ENCODE measurements at places on chromosomes 7 and 10.

GRCh38 chr7:57438244-57438643, 11.7 kb upstream of the ZNF716 start:
- H3K4me1 ChIP-seq, result no peaks in the 10 kb centered on the region
- no peak overlapping the region for H3K4me3 ChIP-seq
- H3K27ac ChIP-seq, result no peak overlapping the region
- DNase-seq, result no peak

- H3K27ac ChIP-seq, result no peak overlapping the region
- DNase-seq, result no peak
- H3K36me3 ChIP-seq, result peaks cover 3% of the 10 kb centered on the region
- H3K4me1 ChIP-seq, result no peaks in the 10 kb centered on the region
- H3K27me3 ChIP-seq, result no peaks in the 10 kb centered on the region
These were observed 20.0 kb downstream of the ZNF786 start for GRCh38 chr7:149070372-149071125.

DNA sequence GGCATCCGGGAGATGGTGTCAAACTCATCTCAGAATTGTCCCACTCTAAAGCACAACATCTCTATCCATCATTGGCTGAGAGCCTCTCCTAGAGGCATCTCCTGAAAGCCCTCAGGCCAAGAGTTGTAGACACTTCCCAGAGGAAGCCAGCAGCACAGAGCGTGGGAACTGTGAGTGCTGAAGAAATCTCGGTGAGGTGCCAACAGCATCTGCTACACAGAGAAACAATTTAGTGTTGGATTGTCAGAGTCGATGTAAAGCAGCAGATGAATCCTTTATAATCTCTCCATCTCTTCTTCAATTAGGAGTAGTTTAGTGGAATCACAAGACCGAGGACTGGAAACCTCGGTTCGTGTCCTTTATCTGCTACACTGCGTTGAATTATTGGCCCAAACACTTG, 172.2 kb downstream of the C7orf25 start:
- no peak overlapping the region for H3K4me3 ChIP-seq
- no peaks in the 10 kb centered on the region for H3K27me3 ChIP-seq
- no peak overlapping the region for H3K27ac ChIP-seq
- peaks cover 4% of the 10 kb centered on the region for H3K4me1 ChIP-seq

DNA sequence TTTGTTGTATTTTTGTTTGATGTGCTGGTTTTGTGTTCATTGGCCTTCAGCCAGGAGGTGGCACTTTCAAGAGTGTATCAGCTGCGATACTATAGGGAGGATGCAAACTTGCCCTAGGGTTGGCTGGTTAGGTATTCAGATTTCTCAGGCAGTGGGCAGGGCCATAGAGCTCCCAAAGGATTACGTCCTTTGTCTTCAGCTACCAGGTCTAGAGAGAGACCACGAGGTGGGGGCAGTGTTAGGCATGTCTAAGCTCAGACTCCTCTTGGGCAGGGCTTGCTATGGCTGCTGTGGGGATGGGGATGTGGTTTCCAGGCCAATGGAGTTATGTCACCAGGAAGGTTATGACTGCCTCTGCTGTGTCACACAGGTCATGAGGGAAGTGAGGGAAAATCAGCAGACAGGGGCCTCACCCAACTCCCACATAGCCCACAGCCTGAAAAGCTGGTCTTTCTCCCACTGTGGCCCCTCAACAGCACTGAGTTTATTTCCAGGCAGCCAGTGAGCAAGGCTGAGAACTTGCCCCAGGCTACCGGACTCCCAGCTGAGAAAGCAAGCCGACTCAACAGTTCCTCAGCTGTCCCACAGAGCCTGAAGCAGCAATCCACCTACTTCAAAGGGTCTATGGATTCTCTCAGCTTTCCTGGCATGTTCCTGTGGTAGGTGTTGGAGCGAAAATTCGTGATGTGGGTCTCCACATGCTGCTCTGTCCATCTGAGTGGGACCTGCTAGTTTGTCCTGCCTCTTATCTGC, 227.4 kb upstream of the COBL start:
- H3K36me3 ChIP-seq, result no peaks in the 10 kb centered on the region
- no peak overlapping the region for H3K4me3 ChIP-seq
- H3K27ac ChIP-seq, result no peak overlapping the region

DNA sequence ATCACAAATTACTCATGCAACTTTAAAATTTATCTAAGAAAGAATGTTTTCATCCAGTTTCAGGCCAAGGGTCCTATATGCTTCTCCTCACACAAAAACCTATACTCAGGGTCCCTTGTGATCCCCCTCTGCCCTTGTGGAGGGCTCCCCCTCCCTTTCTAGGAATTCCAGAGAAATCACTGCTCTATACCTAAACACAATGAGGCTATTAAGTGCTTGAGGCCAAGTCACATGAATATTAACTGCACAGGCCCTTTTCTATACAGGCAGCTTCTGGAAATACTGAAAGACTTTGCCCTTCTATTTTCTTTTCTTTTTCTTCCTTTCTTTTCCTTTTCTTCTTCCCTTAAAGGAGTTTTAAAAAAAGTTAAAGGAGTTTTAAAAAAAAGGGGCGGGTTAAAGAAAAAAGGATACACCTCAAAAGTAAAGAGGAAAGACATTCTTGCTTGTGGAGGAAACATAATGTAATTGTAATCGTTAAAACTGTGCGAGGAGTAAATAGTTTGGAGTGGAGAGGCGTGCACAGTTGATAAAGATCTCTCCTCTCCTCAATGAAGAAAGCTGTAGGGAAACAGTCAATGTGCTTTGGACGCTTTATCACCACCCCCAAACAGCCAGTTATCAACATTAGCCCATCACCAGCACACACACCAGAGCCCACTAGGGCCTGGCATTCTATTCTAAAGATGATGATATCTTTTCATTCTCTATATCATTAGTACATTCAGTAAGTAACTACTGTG, 16.4 kb downstream of the GRB10 start:
- no peak for DNase-seq
- no peak overlapping the region for H3K27ac ChIP-seq
- H3K4me3 ChIP-seq, result no peak overlapping the region
- H3K27me3 ChIP-seq, result no peaks in the 10 kb centered on the region
- H3K4me1 ChIP-seq, result peaks cover 12% of the 10 kb centered on the region

- no peak overlapping the region for H3K27ac ChIP-seq
- peaks cover 5% of the 10 kb centered on the region for H3K27me3 ChIP-seq
- H3K4me1 ChIP-seq, result peaks cover 10% of the 10 kb centered on the region
- no peak for DNase-seq
- no peaks in the 10 kb centered on the region for H3K36me3 ChIP-seq
These were observed 4.2 kb upstream of the NANOS1 start for GRCh38 chr10:119025336-119025735.

DNA sequence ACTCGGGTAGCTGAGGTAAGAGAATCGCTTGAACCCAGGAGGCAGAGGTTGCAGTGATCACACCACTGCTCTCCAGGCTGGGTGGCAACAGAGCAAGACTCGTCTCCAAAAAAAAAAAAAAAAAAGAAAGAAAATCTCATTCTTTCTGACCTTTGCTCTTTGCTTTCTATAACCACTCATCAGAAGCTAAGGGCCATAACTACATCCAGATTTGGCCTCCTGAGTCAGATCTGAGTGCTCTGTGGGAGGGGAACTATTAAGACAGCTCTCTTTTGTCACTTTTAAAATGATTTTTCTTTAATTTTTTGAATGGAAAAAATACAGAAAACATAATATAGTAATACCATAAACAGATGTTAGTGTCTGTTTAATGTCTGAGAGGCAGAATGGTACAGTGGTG, 210.1 kb downstream of the KIAA1217 start:
- no peak overlapping the region for H3K27ac ChIP-seq
- H3K36me3 ChIP-seq, result no peaks in the 10 kb centered on the region
- H3K4me1 ChIP-seq, result peaks cover 17% of the 10 kb centered on the region
- DNase-seq, result no peak
- H3K27me3 ChIP-seq, result no peaks in the 10 kb centered on the region

DNA sequence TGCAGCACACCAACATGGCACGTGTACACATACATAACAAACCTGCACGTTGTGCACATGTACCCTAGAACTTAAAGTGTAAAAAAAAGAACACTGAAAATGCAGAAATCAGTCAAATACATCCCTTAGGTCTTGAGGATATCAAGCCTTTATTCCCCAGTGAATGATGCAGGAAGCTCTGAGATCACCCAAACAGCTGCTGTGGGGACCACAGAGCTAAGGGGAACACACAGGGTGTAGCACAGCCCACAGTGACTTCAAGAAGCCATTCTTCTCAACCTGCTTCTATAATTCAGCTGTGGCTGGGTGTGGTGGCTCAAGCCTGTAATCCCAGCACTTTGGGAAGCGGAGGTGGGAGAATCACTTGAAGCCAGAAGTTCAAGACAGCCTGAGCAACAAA, 314.9 kb downstream of the CALN1 start:
- H3K4me3 ChIP-seq, result no peak overlapping the region
- no peak for DNase-seq
- H3K4me1 ChIP-seq, result peaks cover 7% of the 10 kb centered on the region
- H3K27ac ChIP-seq, result no peak overlapping the region

DNA sequence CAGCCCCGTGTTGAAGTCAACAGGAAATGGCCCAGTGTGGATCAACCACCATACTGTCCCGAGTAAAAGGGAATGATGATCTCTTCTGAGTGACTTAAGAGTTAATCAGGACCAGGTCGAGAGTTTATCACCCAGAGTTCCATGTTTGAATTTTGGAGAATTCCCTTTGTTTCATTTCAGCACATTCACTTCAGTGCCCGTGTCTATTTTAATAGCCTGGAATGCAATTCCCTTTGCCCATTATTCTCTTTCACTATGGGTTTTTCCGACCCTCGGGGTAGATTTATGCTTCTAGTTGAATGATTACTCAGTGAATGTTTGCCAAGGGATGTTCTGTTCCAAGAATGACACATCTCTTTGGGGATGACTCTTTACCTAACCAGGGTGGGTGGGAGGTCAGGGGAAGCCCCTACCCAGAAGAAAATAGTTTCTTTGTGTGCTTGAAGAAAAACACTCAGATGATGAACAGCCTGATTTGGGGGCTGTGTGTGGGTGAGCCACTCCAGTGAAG, 594.9 kb downstream of the INHBA start:
- no peak for DNase-seq
- no peak overlapping the region for H3K4me3 ChIP-seq
- no peaks in the 10 kb centered on the region for H3K4me1 ChIP-seq
- no peak overlapping the region for H3K27ac ChIP-seq
- H3K27me3 ChIP-seq, result peaks cover 15% of the 10 kb centered on the region

DNA sequence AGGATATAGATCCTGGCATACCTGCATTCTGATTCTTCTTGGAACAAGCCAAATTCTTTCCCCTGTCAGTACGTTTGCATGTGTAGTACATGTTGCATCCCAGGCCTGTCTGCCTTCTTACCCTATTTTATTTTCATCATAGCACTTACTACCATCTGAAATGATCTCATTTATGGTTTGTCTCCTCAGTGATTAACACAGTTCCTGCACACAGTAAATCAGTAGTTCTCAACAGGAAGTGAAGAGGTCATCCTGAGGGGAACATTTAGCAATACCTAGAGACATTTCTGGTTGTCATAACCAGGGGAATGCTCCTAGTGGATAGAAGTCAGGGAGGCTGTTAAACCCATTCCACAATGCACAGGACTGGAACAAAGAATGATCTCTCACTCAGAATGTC, 38.2 kb upstream of the SLC26A4 start:
- H3K36me3 ChIP-seq, result no peaks in the 10 kb centered on the region
- no peak overlapping the region for H3K4me3 ChIP-seq
- H3K27me3 ChIP-seq, result no peaks in the 10 kb centered on the region
- no peaks in the 10 kb centered on the region for H3K4me1 ChIP-seq

DNA sequence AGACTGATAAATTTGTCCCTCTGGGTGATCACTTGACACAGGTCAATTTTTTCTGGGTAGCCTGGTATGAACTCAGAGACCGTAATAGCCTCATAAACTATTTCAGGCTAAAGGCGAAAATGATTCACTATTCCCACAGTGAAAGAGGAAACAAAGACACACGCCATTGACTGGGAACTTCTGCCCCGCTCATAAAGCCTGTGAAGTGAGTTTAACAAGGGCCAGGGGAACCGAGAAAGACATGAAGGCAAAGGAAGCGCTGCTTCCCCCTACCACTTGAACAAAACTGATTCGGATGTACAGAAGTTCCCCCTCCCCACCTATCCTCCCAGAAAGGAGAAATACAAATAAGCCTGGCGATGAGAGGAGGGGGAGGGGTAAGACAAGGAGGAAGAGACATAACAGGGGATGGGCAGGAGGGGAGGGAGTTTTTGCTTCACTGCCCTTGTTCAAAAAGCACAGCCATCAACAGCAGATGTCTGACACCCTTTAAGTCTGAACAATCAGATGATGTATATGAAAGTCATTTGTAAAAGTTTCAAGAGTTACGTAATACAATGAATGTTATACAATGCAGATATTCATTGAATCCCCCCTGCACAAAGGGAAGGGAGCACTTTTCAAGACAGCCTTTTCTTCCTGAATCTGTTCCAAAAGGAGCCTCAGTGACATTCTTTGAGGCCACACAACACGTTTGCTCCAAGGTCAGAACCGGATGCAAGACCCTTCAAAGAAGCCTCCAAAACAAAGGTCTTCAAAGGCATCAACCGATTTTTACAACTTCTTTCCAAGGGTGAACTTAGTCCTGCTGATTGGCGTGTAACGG, 734 bp downstream of the ABCB4 start:
- H3K4me1 ChIP-seq, result peaks cover 8% of the 10 kb centered on the region
- peak; percentile 26 for DNase-seq
- peaks cover 66% of the 10 kb centered on the region for H3K27me3 ChIP-seq
- peak overlapping the region; percentile 56 for H3K4me3 ChIP-seq
- H3K36me3 ChIP-seq, result no peaks in the 10 kb centered on the region
- no peak overlapping the region for H3K27ac ChIP-seq

DNA sequence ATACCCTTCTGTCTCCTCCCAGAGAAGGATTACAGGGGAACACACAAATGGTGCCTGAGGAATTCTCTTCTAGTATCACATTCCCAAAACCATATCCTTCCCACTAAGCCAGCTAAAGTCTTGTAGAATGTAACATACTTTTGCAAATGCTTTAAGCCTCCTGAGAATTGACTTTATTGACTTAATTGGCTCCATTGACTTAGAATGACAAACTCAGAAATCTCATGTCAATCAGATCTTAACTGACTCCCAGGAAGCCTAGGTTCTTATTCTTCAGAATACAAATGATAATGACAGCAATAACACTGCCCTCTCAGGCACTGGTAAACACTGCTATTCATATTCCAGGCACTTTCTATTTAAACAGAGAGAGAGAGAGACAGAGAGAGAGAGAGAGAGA, 356.9 kb upstream of the PRKCQ start:
- no peak overlapping the region for H3K4me3 ChIP-seq
- no peaks in the 10 kb centered on the region for H3K27me3 ChIP-seq
- H3K4me1 ChIP-seq, result no peaks in the 10 kb centered on the region
- no peak overlapping the region for H3K27ac ChIP-seq
- H3K36me3 ChIP-seq, result no peaks in the 10 kb centered on the region
